ENCODE measurements at places on chromosomes 3 and 15.

GRCh38 chr3:149541091-149541491 lies 66.6 kb downstream of the TM4SF4 start:
- DNase-seq = no peak

GRCh38 chr3:166634091-166634746 lies 745.9 kb downstream of the ZBBX start:
- DNase-seq = no peak

DNA sequence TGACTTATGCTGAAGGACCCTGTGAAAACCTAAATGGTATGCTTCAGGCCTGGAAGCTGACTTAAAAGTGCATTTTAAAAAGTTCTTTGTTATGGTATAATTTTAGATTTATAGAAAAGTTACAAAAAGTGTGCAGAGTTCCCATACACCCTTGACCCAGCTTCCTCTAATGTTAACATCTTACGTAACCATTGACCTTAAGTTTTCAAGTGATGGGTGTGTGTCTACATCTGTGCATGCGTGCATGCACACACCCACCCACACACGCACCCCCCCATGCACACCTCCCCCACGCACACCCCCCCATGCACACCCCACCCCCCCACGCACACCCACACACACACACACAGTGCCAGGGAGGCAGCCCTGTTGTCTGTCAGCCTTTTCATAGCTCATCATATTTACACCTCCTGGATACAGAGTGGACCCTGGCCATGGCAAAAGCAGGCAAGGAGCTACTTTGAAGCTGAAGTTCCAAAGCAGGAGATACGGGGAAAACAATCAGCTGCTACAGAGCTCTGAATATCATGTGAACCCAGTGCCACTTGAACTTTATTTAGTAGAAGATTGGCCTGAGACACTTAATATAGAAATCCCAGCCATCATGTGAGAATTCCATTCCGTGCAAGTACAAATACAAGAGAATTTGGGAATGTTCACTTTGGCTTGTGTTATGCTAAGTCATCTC lies 30.0 kb upstream of the TRAK1 start:
- no peak for DNase-seq

- peak; percentile 37 for DNase-seq
These were observed at the start of the genes CLCN2 and POLR2H for GRCh38 chr3:184361532-184361931. CLCN2 (minus strand) TSS chr3:184361605; CDS start chr3:184361479, 126 bp downstream. POLR2H (plus strand) TSS chr3:184361710; CDS start chr3:184363493, 1,783 bp downstream.

- DNase-seq = peak; percentile 48
These were observed 7.7 kb downstream of the CXCR6 start for GRCh38 chr3:45950686-45951600.

DNA sequence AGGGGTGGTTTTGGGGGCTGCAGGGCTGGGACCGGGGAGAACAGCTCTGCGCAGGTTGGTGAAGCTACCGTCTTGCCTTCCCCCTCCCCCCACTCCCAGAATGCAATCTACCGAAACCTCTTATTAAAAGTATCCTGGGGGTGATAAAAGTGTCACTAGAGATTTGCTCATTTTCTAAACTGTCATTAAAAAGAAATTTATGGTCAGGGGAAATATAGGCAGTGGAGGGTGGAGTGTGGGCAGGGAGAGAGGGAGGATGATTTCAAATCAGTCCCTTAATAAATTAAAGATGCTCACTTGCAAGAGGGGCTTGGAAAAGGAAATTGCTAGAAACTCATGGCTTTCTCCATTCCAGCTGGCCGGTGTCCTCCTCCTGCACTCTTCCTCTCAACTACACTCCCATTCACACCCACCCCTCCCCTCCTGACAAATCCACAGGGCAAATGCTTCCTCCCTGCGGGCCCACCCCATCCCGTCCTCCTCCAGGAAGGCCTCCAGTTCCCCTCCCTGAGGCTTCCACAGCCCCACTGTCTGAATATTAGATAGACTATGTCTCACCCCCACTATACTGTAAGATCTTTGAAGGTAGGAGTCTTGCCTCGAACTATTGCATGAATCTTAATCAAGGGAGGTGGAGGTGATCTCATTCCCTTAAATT lies 83.9 kb downstream of the TLE3 start:
- DNase-seq = no peak

GRCh38 chr3:16253601-16254000 lies 11.1 kb downstream of the DPH3 start:
- no peak for DNase-seq

- DNase-seq = no peak
These were observed 773.5 kb downstream of the SQOR start for GRCh38 chr15:46408312-46408711.

DNA sequence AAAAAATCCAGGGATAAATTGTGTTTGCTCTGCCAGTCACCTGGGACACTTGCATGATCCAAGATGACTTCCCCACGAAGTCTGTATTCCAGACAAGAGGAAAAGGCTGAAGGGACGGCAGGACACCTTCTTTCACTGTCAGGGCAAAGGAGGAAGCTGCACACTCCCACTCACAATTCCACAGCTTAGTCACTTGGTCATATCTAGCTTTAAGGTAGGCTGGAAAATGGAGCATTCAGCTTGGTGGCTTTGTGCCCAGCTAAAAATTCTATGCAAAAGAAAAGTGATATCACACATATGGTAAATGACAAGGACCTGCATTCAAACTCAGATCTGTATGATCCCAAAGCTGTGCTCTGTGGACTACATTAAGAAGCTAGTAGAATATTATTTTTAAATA lies 109.2 kb upstream of the TPM1 start:
- DNase-seq = no peak

GRCh38 chr15:66620341-66620740 lies 54.5 kb upstream of the LCTL start:
- no peak for DNase-seq

GRCh38 chr3:37922721-37923568 lies 61.3 kb downstream of the CTDSPL start:
- no peak for DNase-seq

GRCh38 chr15:31887246-31887645 lies 143.1 kb upstream of the CHRNA7 start:
- DNase-seq = no peak

- DNase-seq = no peak
These were observed 18.1 kb downstream of the CD200 start for GRCh38 chr3:112351036-112351435.

DNA sequence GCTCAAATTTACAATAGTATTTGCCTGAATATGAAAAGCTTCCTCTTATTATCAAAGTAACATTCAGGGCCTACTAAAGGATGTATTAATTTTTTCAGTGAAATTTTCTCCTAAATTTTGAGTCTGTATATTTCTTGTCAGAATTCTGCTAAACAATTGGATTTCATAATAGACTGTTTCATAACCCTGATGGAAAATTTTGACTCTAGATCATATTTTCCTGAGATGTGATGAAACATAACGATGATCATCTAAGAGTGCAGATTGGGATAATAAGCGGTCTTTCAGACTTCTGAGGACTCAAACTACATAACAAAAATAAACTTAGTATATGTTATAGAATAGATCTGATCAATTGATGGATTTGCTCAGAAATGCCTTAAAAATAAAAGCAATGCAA lies 574.5 kb upstream of the TBL1XR1 start:
- no peak for DNase-seq

DNA sequence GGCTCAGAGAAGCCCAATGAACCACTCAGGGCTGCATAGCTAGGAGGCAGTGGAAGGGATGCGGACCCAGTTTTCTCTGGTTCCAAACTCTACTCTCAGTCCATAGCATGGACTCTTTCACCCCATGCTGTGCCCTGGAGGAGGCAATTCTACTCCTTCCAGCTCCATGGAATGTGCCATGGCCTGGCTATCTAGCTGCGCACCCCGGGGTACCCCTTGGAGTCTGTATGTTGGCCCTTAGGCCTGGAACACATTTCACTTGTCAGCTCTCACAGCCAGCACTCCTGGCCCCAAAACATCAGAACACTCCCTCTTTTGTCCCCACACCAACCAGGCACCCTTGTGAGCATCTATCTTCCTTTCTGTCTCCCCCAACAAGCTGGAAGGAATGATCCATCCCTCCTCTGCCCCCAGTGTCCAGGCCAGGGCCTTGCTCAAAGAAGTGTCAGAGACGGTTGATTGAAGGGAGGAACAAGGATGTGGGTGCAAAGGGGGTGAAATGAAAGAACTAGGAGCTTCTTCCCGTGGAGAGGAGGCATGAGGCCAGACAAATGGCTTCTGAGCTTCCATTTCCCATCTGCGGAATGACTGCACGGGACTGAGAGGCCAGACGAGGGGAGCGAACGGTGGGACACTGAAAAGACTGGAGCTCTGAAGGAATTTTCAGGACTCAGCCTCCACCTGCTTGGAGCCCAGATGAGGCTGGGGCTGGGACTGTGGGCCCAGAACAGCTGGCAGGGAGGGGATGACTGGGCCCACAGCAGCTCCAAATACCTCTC lies 2.8 kb downstream of the PRSS50 start:
- no peak for DNase-seq

GRCh38 chr3:39343076-39343717 lies 13.7 kb downstream of the CCR8 start:
- DNase-seq = no peak

Measured in CD4-positive, alpha-beta T cell treated with Interleukin-12 subunit alpha and Interleukin-12 subunit beta, for 1 hour (primary cell).